ENCODE measurements at places on chromosomes 5 and 9. TPM values are rescaled to one million over a fixed set of nuclear protein-coding genes. Genes with fewer than 3 reads are reported as not detected.

DNA sequence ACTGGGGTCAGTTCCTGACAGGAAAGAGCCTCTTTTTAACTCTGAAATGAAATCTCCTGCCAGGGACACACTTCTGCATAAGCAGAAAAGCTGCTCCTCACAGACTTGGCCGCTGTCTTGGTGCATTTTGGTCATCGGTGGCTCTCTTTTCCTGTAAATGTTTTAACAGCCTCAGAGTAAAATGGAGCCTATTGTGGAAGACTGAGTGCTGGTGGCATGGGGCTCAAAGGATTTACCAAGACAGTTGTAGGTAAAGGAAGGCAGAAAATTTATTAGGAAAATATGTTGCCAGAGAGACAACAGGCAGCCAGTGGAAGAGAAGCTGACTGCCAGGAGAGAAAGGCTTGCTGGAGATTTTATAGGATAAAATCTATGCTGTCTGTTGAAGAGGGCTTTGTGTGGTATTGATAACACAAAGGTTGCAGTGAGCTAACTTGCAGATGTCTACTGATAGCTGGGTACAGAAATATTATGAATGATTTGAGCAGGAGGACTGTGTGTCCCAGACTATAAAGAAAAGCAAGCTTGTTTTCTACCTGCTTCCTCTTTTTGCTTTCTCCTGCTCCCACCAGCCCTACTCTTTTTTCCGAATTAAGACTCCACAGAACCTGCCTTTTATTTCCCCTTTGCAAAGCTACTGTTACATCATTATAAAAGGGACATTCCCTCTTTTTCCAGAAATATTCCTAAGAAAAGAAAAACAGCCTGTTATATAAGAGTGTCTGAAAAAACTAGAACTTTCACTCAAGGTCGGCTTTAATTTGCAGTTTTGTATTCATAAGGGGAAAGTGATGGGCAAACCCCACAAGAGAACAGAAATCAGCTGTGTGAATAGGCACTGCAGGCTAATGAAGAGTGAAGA, 27.9 kb upstream of the IFNA14 start:
- no peak for DNase-seq

DNA sequence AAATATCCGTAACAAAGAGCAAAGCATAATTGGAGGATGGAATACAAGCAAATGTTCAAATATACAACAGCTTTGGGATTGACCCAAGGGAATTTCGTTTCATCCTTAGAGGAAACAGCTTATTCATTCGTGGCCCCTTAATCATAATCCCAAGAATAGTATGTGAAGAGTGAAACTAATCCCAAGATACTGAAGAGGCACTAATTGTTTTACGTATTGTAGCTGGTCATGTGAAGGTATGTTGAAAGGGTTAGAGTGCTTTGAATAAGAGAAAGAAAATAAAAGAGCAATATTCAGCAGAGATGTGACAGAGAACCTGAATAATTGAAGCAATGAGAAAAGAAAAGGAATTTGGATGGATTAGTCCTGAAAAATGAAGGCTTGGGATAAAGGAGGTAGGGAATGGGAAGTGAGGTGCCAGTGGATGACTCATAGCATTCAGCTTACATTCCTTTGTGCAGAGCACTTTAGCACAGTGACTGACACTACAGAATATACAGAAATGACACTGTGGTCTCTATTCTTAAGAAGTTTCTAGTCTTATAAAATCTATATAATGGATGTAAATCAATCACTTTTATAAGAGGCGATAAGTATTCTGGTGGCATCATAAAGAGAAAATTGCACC, 221.9 kb downstream of the TLR4 start:
- no peak for DNase-seq

DNA sequence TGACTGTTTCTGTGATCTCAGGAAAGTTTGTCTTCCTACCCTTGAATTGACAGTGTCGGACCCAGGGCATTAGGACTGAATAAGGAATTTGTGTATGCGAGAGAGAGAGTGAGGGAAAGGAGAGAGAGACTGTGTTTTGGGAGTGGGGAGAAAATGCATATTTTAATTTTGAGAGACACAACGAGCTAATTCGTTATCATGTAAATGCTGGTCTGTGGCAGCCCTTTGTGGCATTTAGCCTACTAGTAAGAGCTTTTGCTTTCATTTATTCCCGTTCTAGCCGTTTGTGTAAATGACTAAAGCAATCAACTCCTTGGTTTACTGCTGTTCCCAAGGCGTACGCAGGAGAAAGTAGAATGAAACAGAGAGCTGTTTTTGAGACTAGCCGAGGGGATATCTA, 79.8 kb upstream of the MAMDC2 start:
- DNase-seq = no peak

DNA sequence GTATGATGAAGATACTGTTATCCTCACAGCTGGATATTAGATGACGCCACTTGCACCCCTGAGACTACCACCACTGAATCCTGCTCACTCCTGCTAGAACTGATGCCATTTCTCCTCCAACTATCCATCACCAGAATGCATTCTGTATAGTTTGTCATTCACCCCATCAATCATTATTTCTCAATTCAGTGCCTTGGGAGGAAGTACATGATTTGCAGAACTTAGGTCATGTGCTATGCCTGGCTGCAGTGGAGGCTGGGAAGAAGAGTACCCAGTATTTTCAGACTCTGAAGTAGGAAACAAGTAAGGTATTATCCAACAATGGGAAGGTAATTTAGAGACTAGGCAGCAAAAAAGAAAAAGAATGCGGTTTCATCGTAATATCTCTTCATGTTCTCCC, 26.2 kb upstream of the HSD17B4 start:
- no peak for DNase-seq

DNA sequence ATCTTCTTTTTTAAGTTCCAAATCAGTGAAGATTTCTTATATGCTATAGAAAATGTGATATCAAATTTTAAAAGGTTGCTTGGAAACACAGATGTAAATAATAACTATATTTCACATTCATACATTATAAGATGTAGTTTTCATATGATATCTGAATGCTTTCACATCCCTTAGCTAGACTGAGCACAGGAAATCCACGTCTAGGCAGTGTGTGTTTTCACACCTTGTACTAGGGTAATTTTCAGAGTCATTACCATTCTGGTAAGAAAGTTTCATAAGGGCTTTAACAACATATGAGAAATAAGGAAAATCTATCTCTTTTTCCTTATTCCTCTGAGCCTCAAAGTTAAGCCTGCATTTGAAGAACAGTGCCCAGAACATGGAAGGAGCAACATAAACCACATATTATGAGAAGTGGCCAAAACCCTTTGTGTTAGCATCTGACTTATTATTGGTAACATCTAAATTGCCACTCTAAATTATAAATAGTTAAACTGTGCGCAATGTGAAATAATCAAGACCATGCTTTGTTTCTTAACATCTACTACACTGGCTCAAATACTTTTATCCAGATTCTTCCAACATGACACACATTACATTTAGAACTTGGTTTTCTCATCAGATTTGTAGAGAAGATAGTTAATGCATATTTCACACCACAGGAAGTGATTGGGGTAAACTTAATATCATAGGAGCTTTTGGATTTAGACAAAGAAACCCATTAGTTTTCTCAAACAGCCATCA, 113.3 kb downstream of the PPP2R2B start:
- DNase-seq = no peak

DNA sequence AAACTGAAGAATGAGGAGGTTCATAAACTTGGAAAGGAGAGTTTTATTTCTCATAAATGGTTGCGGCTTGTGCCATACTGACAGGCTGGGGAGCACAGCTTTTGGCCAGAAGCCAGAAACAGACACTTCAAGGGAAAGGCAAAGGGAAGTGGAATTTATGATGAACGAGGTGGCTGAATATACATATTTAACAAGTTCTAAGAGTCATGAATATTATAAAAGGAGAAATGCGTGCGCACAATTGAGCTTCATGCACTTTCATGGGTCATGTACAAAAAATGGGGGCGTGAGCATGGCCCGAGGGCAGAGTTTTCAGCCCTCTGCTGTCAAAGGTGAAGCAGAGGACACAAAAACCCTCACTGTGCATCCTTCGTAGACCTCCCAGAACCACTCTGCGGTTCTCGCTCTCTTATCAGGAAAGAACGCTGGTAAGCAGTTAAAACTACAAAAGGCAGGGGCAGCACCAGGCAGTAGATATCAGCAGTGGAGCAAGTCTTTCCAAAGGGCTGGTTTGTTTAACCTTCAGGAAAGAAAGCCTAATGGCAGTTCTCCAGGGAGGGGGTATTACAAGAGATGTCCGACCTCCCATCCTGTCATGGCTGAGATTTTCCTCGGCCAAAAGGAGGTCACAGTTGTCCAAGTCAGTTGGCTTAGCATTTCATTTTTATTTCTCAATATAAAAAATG, 29.0 kb downstream of the AUH start:
- no peak for DNase-seq

GRCh38 chr5:107300721-107301327, 369.9 kb downstream of the EFNA5 start:
- no peak for DNase-seq

DNA sequence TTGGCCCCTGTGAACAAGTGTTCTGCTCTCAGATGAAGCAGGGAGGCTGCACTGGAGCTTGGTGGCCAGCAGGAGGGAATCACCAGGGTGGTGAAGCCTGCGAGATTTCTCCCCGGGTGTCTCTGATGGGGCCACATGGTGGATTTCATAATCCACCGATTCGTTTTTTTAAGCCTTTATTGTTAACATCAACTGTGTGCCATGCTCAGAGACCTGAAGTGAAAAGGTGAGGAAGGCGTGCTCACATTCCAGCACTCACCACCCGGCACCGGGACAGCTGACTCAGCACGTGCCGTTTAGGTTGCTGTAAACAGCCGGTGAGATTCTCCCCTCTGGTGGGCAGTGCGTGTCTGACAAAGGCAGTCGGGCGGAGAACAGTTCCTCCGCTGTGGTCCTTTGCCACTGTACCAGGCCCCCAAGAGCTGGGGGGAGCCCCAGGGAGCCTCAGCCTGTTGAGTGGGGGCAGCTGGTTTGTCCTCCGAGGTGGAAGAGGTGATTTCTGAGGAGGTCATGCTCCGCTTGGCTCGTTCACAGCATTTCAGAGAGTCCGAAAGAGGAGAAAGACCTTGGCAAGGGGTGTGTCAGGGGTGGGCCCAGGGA, 12.7 kb upstream of the AHRR start:
- no peak for DNase-seq

DNA sequence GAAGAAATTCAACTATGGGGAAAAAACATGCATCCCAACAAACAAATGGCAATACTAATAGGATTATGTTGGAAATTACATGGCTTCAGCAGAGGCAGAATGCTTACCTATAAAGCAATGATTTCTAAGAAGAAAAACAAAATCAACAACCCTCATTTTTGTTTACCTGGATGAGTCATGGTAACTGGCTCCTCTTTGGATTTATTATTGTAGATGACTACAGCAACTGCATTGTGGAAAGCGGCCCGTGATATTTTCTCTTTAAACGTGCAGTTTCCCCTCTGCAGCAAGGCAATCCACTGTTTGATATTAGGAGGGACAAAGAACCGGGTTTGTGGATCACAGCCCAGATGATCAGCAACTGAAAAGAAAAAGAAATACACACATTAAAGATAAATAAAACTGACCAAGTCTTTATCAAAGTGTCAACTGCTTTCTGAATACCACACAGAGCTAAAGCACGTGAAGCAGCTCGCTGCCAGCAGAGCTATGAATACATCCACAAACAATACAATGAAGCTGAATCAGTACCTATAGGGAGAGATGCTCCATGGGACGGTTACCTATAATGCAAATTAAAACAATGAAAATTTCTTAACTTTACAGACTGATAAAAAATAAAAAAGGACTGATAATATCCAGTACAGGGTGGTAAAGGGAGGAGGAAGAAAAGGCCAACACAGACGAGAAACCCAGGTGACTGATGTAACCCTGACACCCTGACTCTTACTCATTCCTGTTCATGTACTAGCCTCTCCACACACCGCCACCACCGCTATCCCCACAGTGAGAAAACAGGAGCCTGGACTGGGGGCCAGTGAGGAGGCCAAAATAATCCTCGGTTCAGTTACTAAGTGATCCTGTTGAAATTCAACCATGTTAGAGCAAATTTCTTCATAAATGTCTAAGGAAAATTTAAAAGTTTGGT, 31.0 kb downstream of the RNF130 start:
- no peak for DNase-seq

DNA sequence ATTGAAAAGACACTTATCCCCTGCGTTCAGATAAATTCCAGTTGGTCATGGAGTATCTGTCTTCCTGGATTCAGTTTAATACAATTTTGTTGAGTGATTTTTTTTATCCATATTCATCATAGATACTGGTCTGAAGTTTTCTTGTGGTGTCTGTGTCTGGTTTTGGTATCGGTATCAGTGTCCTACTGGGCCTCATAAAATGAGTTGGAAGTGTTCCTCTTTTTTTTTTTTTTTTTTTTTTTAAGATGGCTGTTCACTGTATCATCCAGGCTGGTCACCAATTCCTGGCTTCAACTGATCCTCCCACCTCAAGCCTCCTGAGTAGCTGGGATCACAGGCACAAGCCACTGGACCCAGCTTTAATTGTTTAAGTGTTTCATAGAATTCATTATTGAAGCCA, 2.9 kb upstream of the CAMSAP1 start:
- no peak for DNase-seq

DNA sequence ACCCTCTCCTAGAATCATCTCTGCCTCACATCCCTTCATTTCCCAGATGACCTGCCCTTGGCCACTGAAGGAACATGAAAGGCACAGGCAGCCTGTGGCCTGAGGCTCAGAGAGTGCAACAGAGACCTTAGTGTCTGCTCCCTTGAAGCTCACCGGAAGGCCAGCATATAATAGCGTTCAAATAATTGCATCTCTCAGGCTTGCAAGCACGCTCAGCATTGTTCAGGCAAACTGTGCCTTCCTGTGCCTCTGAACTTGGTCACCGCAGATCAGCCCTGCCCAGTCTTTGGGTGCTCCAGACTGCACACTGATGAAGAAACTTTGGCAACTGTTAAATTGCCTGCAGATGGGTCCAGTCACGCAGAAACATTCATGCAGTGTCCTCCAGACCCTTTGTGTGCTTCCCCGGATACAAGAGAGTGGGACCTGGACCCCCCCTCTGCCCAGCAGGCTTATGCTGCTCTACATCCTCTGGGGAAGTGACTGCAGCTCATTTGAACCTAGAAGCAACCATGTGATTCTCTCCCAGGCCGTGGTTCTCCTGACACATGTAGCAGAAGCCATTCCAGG, 216.0 kb upstream of the ANKRD55 start:
- no peak for DNase-seq

DNA sequence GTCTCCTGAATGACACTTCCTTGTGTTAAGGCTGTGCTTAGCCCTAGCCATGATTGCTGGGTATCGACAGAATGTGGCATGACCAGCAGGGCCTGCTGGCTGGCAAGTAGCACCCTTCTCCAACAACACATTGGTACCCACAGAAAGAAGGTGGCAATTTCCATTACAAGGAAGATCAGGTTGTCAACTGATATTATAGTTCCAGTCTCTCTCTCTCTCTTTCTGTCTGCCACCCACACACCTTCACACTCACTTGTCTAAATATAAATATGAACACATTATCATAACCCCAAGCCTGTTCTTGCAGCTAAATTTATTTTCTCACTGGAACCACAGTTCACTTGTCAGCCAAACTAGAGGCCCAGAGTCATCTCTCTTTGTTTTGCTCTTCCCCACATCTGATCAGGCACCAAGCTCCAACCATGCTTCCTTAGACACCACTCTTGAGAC, 408.1 kb upstream of the PIK3R1 start:
- DNase-seq = no peak

Gene ARHGAP26
- 74.6 TPM for total RNA-seq

Gene FBP2
- not detected for total RNA-seq

Gene SPATA31A7
- not detected for total RNA-seq

Gene SPINK6
- not detected for total RNA-seq
